SJCRH30 (cell line): ENCODE measurements at places on chromosomes 2 and 18. TPM values are rescaled to one million over a fixed set of nuclear protein-coding genes. Genes with fewer than 3 reads are reported as not detected.

LRP2 gene
- total RNA-seq = 0.03 TPM in 1 of 2 replicates, not detected in the other

SEMA4F gene
- 3.9 and 5.6 TPM in 2 replicates for total RNA-seq

SPP2 gene
- total RNA-seq = 0.14 TPM in 1 of 2 replicates, not detected in the other

RMDN2 gene
- total RNA-seq = 1.5 and 2.1 TPM in 2 replicates

MDH1B gene
- 0.73 and 1.3 TPM in 2 replicates for total RNA-seq

DSG2 gene
- total RNA-seq = 4.8 and 4.9 TPM in 2 replicates

CD28 gene
- total RNA-seq = 0.18 and 0.24 TPM in 2 replicates

ASB18 gene
- 0.04 TPM in 1 of 2 replicates, not detected in the other for total RNA-seq

REG1B gene
- total RNA-seq = not detected in 2 replicates

ARHGEF33 gene
- total RNA-seq = 0.05 TPM in 1 of 2 replicates, not detected in the other

SPATA3 gene
- total RNA-seq = not detected in 2 replicates

SPHKAP gene
- 0.03 and 0.04 TPM in 2 replicates for total RNA-seq

ANKRD44 gene
- 0.48 and 0.85 TPM in 2 replicates for total RNA-seq

NAT8 gene
- total RNA-seq = not detected in 2 replicates

MALL gene
- 0.12 TPM in 1 of 2 replicates, not detected in the other for total RNA-seq

MSTN gene
- 93.4 and 102 TPM in 2 replicates for total RNA-seq

IL1R1 gene
- 0.10 and 0.12 TPM in 2 replicates for total RNA-seq

RIOK3 gene
- total RNA-seq = 18.1 and 20.5 TPM in 2 replicates

TUBA3D gene
- total RNA-seq = not detected in 2 replicates

COLEC12 gene
- not detected in 2 replicates for total RNA-seq

DYSF gene
- 13.9 and 15.2 TPM in 2 replicates for total RNA-seq

IL36B gene
- total RNA-seq = not detected in 2 replicates

FKBP7 gene
- 42.6 and 48.4 TPM in 2 replicates for total RNA-seq

CCT4 gene
- 406 and 424 TPM in 2 replicates for total RNA-seq

ALPP gene
- total RNA-seq = 0.08 TPM in 1 of 2 replicates, not detected in the other

AMER3 gene
- total RNA-seq = not detected in 2 replicates

LHCGR gene
- not detected in 2 replicates for total RNA-seq

RAPH1 gene
- 22.1 and 25.7 TPM in 2 replicates for total RNA-seq

RIT2 gene
- not detected in 2 replicates for total RNA-seq

REG3A gene
- not detected in 2 replicates for total RNA-seq
